Stimulated activated CD4-positive, alpha-beta T cell treated with anti-CD3 and anti-CD28 coated beads, Interleukin-1b, Interleukin-23, amount 100 ng/mL, for 1 hour (primary cell): ENCODE measurements at places on chromosomes 11 and 22.

- no peak for DNase-seq
Measured at GRCh38 chr22:45434981-45435380, 21.5 kb downstream of the RIBC2 start.

- DNase-seq, result no peak
Measured at GRCh38 chr11:92572559-92572958, 347.9 kb downstream of the FAT3 start.

DNA sequence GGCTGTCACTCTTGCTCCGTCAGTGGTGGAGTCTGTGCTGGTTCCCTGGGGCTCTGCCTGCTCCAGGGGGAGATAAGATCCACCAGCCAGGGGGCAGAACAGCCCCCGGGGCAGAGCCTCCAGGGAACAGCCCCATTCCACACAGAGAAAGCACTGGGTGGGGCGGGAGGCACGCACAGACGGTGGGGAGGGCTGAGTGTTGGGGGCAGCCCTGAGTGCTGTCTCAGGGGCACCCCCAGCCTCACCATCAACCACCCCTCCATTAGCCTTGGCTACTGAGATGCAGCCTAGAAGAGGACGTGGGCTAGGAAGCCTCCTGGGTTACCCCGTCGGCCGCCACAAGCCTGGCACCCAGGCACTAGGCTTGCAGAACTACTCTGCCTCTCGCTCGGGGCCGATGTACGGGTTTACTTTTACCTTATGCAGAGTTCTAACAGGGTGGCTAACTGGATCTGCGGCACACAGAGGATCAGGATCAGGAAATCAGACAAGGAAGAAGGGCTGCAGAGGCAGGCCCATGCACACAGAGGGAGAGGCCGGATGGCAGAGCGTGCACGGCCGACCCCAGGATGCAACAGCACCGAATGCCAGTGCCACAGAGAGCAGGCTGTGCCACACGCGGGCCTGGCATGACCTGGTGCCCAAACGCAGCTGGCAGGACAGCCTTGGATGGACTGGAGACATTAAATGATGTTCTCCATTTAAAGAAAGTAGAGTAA, 140.5 kb downstream of the CTTN start:
- no peak for DNase-seq

DNA sequence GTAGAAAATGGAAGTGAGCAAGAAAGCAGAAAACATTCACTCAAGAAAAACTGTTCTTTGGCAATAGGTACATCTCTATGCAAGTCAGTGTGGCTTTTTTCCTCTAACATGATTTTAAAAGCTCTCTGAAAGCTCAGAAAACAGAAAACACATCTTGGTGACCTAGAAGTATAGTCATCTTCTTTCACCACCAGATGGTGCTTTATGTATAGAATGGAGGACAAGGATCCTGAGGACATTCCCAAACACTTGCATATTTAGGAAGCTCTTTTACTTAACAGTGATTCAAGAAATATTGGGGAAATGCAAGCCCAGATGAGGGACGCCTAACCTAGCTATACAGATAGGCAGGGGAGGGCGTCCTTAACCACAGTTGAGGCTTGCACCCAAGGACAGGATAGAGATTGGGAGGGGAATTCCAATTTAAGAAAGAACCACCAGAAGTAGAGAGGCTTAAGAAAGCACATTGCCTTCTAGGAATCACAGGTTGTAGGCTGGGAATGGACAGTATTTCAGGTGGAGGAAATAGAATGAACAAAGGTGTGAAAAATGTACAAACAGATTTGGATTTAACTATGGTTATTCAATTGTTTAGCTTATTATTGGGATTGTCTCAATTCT, 13.8 kb upstream of the CCDC81 start:
- no peak for DNase-seq

DNA sequence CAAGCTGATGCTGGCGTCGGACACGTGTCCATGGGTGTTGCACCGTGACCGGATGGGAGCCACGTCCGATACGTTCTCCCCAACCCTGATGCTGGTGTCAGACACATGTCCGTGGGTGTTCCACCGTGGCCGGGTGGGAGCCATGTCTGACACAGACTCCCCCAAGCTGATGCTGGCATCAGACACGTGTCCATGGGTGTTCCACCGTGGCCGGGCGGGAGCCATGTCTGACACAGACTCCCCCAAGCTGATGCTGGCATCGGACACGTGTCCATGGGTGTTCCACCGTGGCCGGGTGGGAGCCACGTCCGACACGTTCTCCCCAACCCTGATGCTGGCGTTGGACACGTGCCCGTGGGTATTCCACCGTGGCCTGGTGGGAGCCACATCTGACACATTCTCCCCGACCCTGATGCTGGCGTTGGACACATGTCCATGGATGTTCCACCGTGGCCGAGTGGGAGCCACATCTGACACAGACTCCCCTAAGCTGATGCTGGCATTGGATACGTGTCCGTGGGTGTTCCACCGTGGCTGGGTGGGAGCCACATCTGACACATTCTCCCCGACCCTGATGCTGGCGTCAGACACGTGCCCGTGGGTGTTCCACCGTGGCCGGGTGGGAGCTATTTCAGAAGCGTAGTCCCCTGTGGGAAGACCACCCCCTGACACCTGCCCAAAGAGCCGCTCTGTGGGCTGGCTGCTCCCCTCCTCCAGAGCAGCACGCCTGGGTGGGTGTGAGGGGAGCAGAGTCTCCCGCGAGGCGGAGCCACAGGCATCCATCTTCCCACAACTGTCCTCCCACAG, 20.0 kb downstream of the SELENOO start:
- DNase-seq, result no peak

DNA sequence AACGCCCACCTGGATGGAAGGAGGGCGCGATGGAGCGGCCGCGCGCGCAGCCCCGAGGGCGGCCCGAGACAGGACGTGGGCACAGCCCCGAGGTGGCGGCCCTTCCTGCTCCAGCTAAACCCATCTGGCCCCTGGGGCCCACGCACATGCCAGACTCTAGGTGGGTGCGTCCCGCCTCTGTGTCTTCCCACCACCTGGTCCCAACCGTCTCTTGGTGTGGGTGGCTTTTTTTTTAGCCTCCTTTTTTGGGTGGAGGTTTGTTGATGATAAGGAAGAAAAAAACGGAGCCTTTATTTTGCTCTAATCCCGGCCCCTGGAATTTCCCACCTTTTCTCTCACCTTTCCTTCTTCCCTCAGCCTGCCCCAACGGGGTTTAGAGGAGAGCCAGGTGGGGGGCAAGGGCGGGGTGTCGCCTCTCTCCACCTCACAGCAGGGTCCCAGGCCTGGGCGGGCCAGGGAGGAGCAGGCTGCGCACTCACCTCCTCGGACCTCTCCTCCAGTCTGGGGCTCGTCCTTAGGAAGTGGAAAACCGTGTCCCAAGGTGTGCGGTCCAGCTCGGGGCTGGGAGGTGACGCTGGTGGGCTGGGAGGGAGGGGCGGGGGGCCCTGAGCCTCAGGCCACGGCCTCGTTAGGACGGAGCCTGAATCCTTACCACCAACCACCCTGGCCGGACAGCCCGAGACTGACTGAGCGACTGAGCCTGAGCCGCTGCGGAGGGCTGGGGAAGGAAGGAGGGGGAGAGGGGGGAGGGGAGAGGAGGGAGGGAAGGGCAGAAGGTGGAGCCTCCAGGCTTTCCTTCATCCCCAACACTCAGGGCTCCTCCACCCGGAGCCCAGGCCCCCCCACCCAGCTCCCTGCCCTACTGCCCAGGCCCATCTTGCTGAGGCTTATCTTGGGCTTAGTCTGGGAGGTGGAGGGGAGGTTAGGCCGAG, at the start of gene SOX10:
SOX10 (minus strand) TSS at position 696 of the 932 bp plus-strand sequence. CDS start 771 bp downstream, outside the sequence.
- DNase-seq, result no peak

- DNase-seq, result no peak
Measured at GRCh38 chr11:10761085-10761698, 10.1 kb downstream of the CTR9 start.

DNA sequence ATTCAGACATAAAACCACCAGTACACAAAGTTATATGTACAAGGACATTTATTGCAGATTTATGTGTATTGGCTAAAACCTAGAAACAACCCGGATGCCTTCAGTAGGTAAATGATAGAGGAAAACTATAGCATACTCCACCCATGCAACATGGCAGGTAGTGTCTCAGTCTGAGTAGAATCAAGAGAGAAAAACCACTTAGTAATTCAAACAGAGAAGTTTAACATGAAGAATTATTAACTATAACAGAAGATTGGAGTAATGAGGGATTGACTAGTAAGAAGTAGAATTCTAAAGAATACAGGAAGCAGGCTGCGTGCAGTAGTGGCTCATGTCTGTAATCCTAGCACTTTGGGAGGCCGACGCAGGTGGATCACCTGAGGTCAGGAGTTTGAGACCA, 16.2 kb upstream of the SPTY2D1 start:
- no peak for DNase-seq

DNA sequence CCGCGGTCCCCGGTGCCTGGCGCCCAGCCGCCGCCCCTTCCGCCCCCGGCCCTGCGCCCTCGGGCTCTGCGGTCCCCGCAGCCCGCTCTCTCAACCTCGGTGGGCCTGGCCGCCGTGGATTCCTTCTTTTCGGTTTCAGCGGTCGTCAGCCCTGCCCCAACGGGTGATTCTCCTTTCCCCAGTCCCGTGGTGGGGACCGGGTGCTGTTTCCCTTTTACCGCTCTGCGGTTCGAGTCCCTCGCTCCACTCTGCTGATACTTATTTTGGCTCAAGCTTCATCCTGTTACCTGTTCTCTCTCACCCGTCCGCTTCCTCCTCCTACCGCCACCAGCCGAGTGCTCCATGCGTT, 494 bp downstream of the ZDHHC5 start:
- no peak for DNase-seq

GRCh38 chr11:30938171-30938570, 352.0 kb upstream of the MPPED2 start:
- DNase-seq, result no peak

GRCh38 chr11:45692808-45693453, 27.5 kb upstream of the CHST1 start:
- DNase-seq, result no peak

- no peak for DNase-seq
Measured at GRCh38 chr11:58004664-58005063, 19.0 kb upstream of the OR9Q1 start.

DNA sequence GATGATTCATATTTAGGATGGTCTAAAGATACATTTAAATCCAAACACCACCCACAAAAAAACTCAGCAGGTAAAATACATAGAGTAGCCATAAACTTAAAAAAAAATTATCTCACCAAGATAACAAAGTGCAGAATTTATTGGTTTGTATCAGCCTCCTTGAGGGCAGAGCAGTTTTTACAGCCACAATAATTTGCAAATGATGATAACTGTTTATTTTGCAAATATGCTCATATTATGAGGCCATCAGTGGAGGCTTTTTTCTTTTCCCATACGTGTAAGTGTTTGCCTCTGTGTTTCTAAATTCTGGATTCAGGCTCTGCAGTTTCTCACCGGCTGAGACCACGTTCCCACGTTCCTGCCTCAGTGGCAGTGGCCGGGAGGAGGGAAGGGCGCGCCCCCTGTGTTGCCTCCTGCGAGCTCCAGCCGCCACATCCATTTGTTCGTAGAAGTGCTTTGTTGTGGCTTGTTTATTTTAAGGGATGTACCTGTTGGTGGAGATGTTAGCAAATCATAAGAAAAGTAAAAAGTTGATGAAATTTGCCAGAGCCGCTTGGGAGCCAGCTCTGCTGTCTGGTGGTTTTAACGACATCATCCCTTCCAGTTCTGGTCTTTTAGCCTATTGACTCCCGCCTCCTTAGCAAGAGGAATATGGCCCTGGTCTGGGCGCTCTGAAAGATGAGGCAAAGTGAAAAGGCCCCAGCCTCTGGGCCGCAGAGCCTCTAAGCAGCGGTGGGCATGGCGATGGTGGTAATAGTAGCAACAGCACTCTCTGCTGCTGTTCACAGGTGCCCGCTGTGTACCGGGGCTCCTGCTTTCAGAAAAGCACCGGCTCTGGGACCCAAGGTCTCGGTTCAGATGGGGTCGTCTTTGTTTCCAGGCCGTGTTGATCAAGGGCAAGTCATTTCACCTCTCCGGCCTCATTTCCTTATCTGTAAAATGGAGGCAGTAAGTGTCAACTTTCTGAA, 66.7 kb upstream of the PPARA start:
- no peak for DNase-seq

DNA sequence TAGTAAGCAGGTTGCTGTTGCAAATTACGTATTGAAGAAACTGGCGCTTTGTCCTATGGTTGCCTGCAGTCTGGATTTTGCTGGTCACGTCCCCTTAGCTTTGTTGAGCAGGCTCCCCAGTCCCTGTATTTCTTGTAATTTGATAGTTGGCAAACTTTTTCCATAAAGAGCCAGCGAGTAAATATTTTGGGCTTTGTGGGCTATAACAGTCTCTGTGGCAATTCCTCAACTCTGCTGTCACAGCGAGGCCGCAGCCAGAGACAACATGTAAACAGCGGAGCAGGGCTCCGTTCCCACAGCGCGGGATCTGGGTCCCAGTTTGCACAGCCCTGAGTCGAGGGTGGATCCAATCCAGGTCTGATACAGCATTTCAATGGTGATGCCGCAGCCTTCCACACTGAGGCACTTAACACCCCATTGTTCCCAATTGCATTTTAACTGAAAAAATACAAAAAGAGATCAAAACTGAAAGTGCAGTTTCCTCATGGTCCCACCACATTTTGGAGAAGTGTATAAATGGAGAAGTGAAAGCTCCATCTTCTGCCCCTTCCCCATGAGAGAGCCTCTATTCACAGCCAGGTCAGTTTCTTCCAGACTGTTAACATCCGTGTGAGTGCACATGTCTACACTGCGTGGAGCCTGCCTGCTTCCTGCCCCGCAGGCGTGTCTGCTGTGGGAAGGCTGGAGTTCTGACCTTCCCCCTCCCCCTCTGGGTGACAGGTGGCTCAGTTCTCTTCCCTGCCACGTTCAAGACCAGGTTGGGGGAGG, 89.1 kb downstream of the RPS6KA4 start:
- DNase-seq, result no peak

GRCh38 chr22:36009085-36009484, 19.5 kb downstream of the RBFOX2 start:
- DNase-seq, result no peak

- no peak for DNase-seq
Measured at GRCh38 chr11:86706338-86707131, 34.1 kb upstream of the ME3 start.

- no peak for DNase-seq
Measured at GRCh38 chr11:120132645-120133185, 5.2 kb downstream of the TRIM29 start.

- no peak for DNase-seq
Measured at GRCh38 chr11:85052636-85053035, 574.5 kb downstream of the DLG2 start.

GRCh38 chr11:68038718-68039525, at the start of gene TCIRG1:
TCIRG1 (plus strand) TSS chr11:68039025; CDS start chr11:68041272, 2,247 bp downstream.
- DNase-seq, result peak; percentile 9
